ENCODE measurements at places on chromosomes 7 and 10.

DNA sequence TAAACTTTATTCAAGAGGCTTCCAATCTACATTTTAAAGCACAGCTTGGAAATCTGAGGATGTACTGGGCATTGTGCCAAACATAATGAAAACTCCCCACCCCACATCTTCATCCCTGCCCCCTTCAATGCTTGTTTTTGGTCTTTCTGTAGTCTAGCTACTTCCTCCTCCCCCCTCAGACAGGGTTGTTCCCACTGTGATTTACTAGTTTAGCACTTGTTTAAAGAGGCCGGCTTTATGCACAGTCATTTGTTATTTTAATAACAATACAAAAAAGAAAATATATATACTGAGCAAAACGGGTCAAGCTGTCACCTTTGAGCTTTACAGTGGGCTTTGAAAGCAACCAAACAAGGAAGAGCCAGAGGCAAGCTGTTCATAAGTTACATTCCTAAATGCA, 132.6 kb downstream of the CHRM2 start:
- no peak for ATAC-seq

- ATAC-seq: no peak
Observed at GRCh38 chr10:72079356-72079755, 9.0 kb downstream of the SPOCK2 start.

DNA sequence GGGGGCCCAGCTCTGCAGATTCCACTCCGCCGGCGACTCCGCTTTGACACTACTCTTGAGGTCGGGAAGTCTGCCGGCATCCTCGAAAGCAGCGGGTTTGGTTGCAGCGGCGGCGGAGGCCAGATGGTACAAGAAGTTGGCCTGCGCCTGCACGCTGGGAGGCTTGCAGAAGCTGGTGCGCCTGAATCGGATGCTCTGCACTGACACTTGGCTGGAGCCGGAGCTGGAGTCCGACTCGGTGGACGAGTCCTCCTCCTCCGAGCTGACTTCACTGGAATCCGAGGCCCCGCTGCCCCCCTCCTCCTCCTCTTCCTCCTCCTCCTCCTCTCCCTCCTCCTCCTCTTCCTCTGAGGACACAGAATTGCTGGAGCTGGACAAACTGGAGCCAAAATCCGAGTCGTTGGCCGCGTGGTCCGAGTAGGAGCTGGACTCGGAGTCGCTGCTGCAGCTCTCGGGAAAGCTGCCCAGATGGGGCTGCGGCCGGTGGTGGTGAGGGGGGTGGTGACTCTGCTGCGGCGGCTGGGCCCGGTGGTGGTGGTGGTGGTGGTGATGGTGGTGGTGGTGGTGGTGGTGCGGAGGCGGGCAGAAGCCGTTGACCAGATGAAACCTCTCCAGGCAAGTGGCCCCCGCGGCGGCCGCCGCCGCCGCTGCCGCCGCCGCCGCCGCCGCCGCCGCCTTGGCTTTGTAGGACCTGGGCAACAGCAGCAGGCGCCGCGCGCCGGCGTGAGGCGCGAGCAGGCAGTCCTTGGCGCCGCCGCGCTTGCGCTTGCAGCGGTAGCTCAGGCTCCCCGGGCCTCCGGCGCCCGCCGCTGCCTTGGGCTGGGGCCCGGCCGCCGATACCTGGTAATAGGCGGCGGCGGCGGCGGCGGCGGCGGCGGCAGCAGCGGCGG, 9.0 kb downstream of the SKIDA1 start:
- peak; percentile 61 for ATAC-seq

- ATAC-seq: no peak
Observed at GRCh38 chr7:114970732-114971131, 48.8 kb downstream of the MDFIC start.

DNA sequence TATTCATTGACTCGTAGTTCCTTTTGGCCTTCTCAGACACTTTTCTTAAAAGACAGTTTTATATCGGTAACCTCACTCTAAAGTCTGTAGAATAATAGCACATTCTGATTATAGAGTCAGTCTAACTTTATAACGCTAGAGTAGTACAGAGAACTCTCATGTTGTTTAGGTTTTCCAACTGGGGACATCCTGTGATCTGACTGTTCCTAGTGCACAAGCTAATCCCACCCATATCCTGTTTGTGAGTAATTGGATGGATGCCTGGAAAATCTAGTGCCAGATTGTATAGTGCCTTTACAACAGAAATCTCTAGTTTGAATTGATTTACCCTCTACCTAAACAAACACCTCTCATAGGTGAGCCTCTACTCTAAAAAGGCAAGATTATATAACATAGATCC, 107.4 kb downstream of the ZEB1 start:
- ATAC-seq: no peak

- no peak for ATAC-seq
Observed at GRCh38 chr10:33428682-33429081, 94.2 kb upstream of the NRP1 start.

- no peak for ATAC-seq
Observed at GRCh38 chr7:5528815-5529442, 105.3 kb upstream of the TNRC18 start.

- peak; percentile 53 for ATAC-seq
Observed at GRCh38 chr10:124722798-124723783, 21.1 kb downstream of the FAM53B start.

- no peak for ATAC-seq
Observed at GRCh38 chr10:33092596-33092995, 134.6 kb upstream of the ITGB1 start.

DNA sequence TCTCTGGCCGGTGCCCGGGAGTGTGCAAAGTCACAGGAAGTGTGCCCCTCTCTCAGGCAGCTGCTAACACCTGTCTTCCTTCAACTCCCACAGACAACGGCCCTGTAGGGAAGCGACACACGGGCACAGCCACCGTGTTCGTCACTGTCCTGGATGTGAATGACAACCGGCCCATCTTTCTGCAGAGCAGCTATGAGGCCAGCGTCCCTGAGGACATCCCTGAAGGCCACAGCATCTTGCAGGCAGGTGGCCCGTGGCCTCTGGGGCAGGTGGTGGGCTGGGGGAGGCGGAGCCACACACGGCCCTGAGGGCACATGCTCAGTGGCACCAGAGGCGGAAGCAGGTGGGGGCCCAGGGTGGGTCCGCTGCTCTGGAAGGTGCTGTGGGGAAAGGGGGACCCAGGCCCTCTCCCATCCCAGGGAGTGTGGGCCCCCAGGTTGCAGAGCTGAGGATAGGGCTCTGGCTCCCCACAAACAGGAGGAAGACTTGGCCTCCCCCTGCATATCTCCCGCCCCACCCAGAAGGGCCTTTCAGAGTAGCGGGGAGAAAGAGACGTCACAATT, 6.9 kb downstream of the C10orf105 start:
- no peak for ATAC-seq

DNA sequence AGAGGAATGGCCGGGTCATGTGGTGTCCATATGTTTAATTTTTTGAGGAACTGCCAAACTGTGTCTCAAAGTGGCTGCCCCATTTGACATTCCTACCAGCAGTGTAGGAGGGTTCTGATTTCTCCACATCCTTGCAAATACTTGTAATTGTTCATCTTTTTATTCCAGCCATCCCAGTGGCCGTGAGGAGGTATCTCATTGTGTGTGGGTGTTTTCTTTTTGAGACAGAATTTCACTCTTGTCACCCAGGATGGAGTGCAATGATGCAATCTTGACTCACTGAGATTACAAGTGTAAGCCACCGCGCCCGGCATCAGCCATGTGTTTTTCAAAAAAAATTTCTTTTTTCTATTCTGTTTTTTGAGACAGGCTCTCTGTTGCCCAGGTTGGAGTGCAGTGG, 38.7 kb upstream of the DLG5 start:
- no peak for ATAC-seq

DNA sequence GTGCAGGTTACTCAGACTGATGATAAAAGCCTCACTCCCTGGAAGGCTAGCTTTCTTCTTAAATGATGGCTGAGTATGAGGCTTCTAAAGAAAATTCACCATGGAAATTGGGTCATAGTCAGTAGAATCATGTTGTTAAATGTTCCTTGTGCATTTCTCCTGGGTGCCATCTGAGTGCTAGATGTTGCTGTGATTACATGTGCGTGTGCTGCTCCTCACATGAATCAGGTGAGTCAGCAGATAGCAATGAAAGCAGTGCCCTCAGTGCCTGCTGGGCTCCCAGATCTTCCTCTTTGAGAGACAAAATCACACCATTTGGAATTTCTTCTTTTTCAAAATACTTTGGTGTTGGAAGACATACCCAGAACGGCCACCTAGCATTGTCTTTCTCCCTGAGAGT, 331.7 kb downstream of the XPNPEP1 start:
- ATAC-seq: no peak

GRCh38 chr7:143892527-143893300, 9.3 kb downstream of the TCAF1 start:
- ATAC-seq: no peak

- ATAC-seq: no peak
Observed at GRCh38 chr7:106462914-106463482, 178.2 kb upstream of the NAMPT start.

- no peak for ATAC-seq
Observed at GRCh38 chr7:28999895-29000716, 42.0 kb upstream of the TRIL start.

DNA sequence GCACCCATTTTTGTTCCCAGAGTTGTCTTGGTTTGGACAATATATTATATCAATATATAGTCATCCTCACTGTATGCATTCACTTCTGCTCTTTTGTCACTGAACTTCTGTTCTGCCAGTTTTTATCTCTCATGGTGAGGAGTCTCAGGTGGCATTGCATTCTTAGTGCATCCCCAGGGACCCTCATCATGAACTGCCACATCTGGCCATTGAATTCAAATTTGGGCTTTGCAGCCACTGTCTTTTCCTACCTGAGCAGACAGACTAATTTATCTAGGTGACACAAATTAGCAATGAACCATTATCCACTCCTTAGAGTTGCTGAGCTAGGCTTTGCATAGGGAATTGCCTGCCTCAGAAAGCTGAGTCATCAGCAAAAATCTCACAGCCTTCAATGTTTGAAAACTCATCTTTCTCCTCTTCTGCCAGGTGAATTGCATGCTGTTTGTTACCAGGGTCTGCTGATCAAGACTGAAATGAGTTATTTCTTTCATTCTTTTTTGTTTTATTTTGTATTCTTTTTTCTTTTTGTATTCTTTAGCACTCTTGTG, 316.8 kb upstream of the MTPN start:
- no peak for ATAC-seq

GRCh38 chr10:59857049-59857448, 49.3 kb downstream of the CCDC6 start:
- no peak for ATAC-seq

DNA sequence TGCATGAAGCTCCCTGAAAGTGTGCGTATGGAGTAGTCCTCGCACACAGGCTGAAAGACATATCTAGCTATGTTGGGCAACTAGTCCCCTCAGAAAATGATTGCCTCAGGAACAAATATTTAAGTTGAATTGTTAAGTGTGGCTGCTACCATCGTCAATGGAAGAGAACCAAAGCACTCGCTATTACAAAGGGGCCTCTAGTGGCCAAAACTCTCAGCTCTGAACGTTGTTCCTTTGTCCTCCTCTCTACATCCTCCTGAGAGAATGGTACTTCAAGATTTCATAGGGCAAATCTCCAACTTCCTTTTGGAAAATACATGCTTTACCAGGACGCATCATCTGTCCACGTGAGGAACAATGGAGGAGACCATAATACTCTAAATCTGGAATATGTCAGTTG, 209.9 kb downstream of the NRG3 start:
- ATAC-seq: no peak

- ATAC-seq: no peak
Observed at GRCh38 chr7:32219416-32219815, 149.2 kb upstream of the PDE1C start.

- peak; percentile 70 for ATAC-seq
Observed at GRCh38 chr7:91330866-91331265, 66.6 kb downstream of the FZD1 start.

- no peak for ATAC-seq
Observed at GRCh38 chr10:118108194-118109026, 61.7 kb upstream of the RAB11FIP2 start.

DNA sequence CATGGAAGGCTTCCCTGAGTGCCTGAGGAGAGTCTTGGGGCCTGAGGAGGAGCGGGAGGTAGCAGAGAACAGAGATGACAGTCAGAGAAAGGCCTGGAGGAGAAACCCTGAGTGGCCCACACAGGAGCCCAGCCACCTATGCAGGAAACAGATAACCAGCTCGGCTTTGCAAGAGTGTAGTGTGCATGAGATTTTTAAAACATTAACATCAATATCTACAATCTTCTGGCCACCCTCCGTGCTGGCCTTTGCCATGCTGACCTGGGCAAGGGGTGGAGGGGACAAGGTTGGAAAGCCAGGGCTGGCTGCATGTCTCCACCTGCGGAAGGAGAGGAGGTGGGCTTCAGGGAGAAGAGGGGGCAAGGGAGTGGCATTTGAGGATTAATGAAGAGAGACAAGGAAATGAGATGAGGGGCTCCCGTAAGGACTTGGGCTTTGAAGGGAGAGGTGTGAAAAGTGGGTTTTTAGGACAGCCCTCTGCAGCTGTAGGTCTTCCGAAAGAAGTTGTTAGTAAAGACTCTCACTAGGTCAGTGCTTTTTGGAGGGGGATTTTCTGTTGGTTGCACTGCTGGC, 59.3 kb upstream of the SDK1 start:
- no peak for ATAC-seq

DNA sequence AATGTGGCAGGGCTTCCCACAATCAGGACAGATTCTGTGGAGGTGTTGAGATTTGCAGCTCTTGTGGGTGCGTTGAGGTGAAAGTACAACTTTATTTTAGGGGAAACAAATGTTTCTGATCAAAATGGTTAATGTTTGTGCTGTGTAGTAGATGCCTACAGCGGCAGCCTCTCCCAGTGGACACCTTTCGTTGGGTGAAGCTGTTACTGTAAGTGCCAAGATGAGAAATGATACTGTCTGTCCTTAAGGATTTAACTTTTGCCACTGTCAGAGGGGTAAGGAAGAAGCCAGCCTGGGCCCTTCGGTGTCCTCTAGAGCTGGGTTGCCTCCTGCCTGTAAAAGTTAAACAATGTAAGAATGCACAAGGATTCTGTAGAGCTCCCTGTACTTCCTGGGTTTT, 27.9 kb downstream of the DOCK1 start:
- no peak for ATAC-seq

DNA sequence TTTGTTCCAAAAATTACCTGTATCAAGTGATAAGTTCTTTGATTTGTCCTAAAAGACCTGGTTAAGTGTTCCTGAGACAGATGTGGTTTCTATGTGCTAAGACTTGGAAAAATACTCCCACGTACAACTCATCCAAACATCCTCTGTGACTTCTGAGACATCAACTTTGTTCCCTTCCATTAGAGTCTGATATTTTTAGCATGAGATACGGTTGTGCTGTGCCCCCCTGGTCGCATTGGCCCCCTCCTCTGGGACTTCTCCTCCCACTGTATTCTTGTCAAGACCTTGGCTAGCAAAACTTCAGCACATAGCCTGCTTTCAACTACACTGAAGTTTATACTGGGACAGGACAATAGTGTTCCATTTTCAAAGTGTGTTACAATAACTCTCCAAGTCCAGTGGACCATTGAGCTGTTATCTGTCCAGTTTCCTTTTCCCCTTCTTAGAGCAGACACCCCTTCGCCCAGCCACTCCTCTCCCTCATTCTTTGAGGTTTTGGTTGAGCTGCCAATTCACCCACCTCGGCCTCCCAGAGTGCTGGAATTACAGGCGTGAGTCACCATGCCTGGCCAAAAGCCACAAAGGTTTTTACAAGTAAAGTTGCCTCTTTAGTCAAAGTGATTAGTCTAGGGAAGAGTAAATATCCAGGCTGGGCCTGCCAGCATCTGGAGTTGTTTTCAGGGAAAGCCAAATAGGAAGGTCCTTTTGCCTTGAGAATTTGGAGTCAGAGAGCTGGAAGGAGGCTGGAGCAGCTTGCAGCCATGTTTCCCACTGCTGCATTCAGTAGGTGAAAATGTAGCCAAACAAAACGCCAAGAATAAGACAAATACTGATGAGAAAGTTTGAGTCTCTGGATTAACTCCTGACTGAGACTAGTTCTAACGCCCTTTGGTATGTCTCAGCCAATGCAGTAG, 17.8 kb upstream of the PDLIM1 start:
- ATAC-seq: peak; percentile 87

Measured in gastroesophageal sphincter (tissue), 4 donors.